ENCODE measurements at places on chromosomes 6 and 20.
A peak's percentile ranks its signal among the peaks of the same experiment; 100 is the strongest.

DNA sequence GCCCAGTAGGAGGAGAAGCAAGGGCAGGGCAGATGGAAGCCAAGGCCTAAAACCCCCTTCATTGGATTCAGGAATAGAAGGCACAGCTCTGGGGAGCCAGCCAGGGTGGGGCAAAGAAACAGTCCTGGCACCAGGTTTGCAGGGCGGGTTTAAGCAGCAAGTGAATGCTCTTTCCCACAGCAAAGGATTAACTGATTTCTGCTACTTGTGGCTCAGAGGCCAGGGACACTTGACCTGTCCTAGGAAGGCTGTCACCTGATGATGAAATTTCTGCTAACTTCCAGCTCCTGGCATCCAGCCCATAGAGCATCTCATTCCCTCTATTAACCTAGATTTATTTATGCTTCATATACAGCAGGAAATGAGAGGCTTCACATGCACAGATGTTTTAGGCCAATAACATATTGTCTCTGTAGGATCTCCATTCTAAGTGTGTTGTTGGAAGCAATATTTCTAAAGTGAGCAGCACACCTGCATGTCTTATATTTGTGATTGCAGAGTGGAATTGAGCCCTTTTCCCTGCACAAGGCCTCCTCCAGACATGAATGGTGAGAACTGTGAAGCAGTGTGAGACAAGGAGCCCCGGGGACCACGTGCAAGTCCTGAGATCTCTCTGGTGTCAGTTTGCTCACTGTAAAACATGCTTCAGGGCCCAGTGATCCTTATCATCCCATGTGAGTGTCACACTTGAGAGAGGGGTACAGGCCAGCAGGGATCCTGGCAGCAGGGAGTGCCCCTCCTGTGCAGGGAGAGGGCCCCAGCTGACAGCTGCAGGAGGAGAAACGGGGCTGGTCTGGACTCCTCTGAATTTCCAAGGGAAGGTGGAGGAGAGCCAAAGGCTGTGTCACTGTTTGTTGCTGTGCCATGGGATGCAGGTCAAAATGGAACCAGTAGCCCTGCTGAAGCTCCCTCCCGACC lies 41.1 kb upstream of the CST5 start:
- H3K27ac ChIP-seq = no peak overlapping the region
- H3K27me3 ChIP-seq = peaks cover 2% of the 10 kb centered on the region
- H3K4me3 ChIP-seq = no peak overlapping the region
- no peaks in the 10 kb centered on the region for H3K4me1 ChIP-seq
- no peak for DNase-seq

GRCh38 chr6:80440496-80441115 lies 334.1 kb downstream of the BCKDHB start:
- peaks cover 13% of the 10 kb centered on the region for H3K4me1 ChIP-seq
- no peak overlapping the region for H3K4me3 ChIP-seq
- no peaks in the 10 kb centered on the region for H3K36me3 ChIP-seq
- no peaks in the 10 kb centered on the region for H3K27me3 ChIP-seq
- DNase-seq = no peak
- no peak overlapping the region for H3K27ac ChIP-seq

GRCh38 chr20:4261333-4262284 lies 246.3 kb upstream of the RNF24 start:
- DNase-seq = no peak
- H3K36me3 ChIP-seq = no peaks in the 10 kb centered on the region
- no peaks in the 10 kb centered on the region for H3K4me1 ChIP-seq
- peaks cover 17% of the 10 kb centered on the region for H3K27me3 ChIP-seq
- no peak overlapping the region for H3K4me3 ChIP-seq

DNA sequence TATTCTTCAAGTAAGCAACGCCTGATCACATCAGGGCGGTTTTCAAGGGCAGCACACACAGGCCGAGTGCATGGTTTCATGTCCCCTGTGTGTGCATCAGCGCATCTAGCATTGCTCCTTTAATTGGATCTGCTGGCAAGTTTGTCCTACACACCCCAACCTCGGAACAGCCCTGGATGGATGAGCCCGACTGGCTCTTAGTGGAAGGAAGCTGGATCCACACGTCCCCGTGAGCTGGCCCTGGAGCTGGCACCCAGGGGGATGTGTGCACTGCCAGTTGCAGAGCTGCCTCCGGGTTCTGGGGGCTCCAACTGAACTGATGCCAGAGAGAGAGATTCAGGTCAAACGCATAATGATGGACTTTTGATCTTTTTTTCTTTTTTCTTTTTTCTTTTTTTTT lies 39.2 kb upstream of the QKI start:
- H3K36me3 ChIP-seq = no peaks in the 10 kb centered on the region
- H3K27me3 ChIP-seq = no peaks in the 10 kb centered on the region
- no peak overlapping the region for H3K4me3 ChIP-seq
- H3K4me1 ChIP-seq = no peaks in the 10 kb centered on the region
- H3K27ac ChIP-seq = no peak overlapping the region

GRCh38 chr20:22768266-22769178 lies 184.2 kb upstream of the FOXA2 start:
- H3K4me3 ChIP-seq = no peak overlapping the region
- no peak for DNase-seq
- H3K36me3 ChIP-seq = no peaks in the 10 kb centered on the region
- H3K4me1 ChIP-seq = peaks cover 6% of the 10 kb centered on the region
- no peak overlapping the region for H3K27ac ChIP-seq

DNA sequence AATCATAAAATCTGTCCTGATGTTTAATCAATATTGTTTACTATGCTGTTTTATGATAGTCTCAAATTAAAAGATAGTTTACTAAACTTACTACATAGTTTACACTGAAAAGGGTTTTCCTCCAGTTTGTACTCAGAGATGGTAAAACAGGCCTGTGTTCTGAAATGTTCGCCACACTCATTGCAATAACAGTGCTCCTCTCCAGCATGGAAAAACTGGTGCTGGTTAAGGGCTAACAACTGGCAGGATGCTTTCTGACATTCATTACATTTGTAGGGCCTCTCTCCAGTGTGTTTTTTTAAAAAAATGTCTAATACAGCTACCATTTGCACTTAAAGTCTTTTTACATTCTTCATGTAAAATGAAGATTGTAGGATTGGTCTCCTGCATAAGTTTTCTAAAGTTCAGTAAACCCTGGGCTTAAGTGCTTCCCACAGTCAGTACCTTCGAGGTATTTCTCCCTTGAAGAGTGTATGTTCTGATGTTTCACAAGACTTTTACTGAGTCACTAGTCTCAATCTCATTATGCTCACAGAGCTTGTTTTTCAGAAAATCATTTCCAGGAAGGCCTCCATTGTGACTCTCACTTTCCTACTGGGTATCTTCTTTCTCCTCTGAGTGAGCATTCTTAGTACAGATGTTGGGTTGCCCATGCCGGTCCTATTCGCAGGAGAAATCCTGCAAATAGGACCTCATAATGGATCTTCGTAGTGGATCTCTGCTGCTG lies 8.7 kb upstream of the ZSCAN12 start:
- no peaks in the 10 kb centered on the region for H3K4me1 ChIP-seq
- H3K36me3 ChIP-seq = no peaks in the 10 kb centered on the region
- no peak for DNase-seq

- H3K4me1 ChIP-seq = peaks cover 18% of the 10 kb centered on the region
- DNase-seq = no peak
- H3K4me3 ChIP-seq = no peak overlapping the region
- H3K36me3 ChIP-seq = no peaks in the 10 kb centered on the region
- H3K27ac ChIP-seq = no peak overlapping the region
These were observed 979 bp upstream of the ABCF1 start for GRCh38 chr6:30570263-30570662.

DNA sequence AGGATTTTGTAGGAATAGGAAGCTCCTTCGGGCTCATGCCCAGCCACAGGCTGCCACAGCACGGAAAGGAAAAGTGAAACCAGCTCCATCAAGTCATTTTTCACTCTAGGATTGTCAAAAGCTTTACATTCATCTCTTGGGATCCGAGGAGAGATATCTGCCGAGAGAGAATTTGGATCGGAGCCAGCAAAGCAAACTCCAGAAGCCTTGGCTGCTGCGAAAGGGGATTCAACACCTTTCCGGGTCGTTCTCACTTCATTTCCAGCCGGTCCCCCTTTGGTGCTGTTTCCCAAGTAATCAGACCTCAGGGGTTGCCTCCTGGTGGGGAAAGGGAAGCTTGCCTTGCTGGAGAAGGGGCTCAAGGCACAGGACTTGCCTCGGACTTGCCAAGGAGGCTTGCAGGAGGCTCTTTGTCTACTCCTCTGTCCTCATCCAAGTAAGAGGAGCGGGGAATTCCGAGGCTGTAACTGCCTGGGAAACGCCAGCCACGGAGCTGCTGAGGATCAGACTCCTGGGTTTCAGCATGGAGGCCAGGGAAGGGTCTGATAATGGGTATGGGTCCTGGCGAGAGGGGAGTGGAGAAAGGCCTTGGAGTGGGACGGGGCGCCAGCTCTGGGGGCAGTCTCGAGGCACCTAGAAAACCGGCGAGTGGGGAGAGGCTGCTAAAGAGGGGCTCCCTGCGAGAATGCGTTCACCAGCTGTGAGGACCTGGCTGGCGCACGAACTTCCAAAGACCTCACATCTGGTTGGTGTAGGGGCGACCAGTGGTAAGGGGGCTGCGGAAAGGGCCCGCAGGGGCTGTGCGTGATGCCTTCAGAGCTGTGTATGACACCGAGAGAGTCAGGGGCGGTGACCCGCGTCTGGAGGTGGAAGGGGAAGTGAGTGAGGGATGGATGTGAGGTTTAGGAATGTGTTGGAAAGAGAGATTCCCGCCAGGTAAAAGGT lies 702 bp downstream of the ETV7 start:
- peak overlapping the region; percentile 10 for H3K27ac ChIP-seq
- peaks cover 13% of the 10 kb centered on the region for H3K4me1 ChIP-seq

GRCh38 chr6:14063756-14064155 lies 53.8 kb upstream of the CD83 start:
- no peak overlapping the region for H3K4me3 ChIP-seq
- H3K4me1 ChIP-seq = no peaks in the 10 kb centered on the region
- no peak for DNase-seq
- H3K36me3 ChIP-seq = no peaks in the 10 kb centered on the region
- no peak overlapping the region for H3K27ac ChIP-seq

- peak within 1 kb of the TSS; percentile 79 for H3K4me3 ChIP-seq
- no peaks in the 10 kb centered on the region for H3K36me3 ChIP-seq
- peak; percentile 98 for DNase-seq
- no peaks in the 10 kb centered on the region for H3K27me3 ChIP-seq
These were observed at the start of gene LCA5 for GRCh38 chr6:79536954-79537747. Gene LCA5 (minus strand): TSS chr6:79537430. CDS start chr6:79518894, 18,536 bp downstream.

- H3K4me3 ChIP-seq = no peak overlapping the region
- no peaks in the 10 kb centered on the region for H3K36me3 ChIP-seq
- no peak overlapping the region for H3K27ac ChIP-seq
These were observed 596.2 kb upstream of the ADGRB3 start for GRCh38 chr6:68038815-68039408.

DNA sequence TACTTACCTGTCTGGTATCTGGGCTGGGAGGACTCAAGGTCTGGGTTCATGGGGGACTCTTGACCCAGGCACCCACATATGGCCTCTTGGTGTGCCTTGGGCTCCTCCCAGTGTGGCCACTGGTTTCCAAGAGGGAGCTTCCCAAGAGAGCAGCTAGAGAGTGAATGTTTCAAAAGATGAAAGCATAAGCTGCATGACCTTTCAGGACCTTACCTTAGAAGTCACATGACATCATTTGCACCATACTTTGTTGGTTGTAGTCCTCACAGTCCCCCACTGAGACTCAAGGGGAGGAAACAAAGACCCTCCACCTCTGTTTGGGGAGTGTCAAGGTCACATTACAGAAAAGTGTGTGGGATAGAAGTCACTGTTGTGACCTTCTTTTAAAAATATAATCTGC lies 13.9 kb downstream of the ACTR5 start:
- peaks cover 9% of the 10 kb centered on the region for H3K36me3 ChIP-seq
- H3K27ac ChIP-seq = no peak overlapping the region
- DNase-seq = no peak
- no peak overlapping the region for H3K4me3 ChIP-seq

GRCh38 chr6:169014211-169015197 lies 239.1 kb downstream of the THBS2 start:
- H3K27ac ChIP-seq = no peak overlapping the region
- H3K36me3 ChIP-seq = no peaks in the 10 kb centered on the region
- H3K4me1 ChIP-seq = no peaks in the 10 kb centered on the region
- no peak overlapping the region for H3K4me3 ChIP-seq
- DNase-seq = no peak

DNA sequence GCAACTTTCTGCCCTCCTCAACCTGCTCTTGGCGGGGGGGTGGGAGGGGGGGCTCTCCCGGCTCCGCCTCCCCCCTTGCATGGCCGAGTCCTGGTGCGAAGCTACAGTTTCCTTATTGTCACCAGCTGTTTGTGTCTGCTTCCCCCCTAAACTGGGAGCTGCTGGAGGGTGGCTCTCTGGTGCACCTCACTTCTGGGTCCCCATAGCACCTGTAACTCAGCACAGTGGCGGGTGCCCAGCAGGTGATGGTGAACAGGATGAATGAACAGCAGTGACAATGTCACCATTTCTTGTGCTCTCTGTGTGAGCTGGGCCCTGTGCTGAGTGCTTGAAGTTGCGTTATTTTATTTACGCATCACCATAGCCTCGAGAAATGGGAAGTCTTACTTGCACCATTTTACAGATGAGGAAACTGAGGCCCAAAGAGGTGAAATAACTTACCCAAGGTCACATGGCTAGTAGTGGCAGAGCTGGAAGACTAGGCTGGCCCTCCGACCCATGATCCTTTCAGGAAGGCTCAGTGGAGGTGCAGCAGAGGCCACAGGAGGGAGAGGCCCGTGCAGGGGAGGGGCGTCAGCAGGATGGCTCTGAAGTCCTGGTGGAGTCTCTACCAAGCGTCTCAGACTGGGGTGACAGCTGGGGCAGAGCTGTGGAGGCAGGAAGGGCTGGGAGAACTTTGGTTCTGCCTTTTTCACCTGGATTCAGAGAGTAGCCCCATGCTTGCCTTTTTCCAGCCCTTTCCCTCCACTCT lies 41.8 kb downstream of the SRC start:
- no peak for DNase-seq
- no peak overlapping the region for H3K4me3 ChIP-seq
- no peak overlapping the region for H3K27ac ChIP-seq
- peaks cover 11% of the 10 kb centered on the region for H3K4me1 ChIP-seq
- H3K36me3 ChIP-seq = no peaks in the 10 kb centered on the region

DNA sequence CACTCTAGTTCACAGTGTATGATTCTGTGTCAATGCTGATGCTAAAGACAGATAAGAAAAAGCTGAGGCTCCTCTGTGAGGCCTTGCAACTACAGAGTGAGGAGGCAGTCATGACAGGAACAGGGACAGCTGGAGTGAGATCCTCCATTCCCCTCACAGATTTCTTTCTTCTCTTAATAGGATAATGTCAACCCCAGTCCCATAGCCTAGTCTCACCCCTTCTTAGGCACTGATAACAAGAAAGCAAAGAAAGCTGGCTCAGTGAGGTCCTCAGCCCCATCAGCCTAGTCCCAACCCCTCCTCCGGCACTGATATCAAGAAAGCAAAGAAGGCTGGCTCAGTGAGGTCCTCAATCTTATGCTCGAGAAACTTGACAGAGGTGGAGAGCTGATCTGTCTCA lies 2.1 kb upstream of the PTCHD4 start:
- no peak overlapping the region for H3K27ac ChIP-seq
- DNase-seq = no peak
- H3K4me1 ChIP-seq = no peaks in the 10 kb centered on the region
- no peak overlapping the region for H3K4me3 ChIP-seq
- no peaks in the 10 kb centered on the region for H3K27me3 ChIP-seq
- H3K36me3 ChIP-seq = no peaks in the 10 kb centered on the region

- H3K4me1 ChIP-seq = no peaks in the 10 kb centered on the region
- no peak overlapping the region for H3K27ac ChIP-seq
These were observed 463.9 kb upstream of the JAG1 start for GRCh38 chr20:11137688-11138087.

GRCh38 chr6:15677822-15678221 lies 15.0 kb upstream of the DTNBP1 start:
- H3K27ac ChIP-seq = no peak overlapping the region
- H3K4me3 ChIP-seq = no peak overlapping the region
- H3K4me1 ChIP-seq = no peaks in the 10 kb centered on the region

- H3K4me1 ChIP-seq = no peaks in the 10 kb centered on the region
- no peak overlapping the region for H3K4me3 ChIP-seq
- H3K27me3 ChIP-seq = no peaks in the 10 kb centered on the region
- DNase-seq = no peak
These were observed 683.8 kb downstream of the DOK5 start for GRCh38 chr20:55159230-55159629.
